ENCODE measurements at places on chromosomes 2 and 18.

DNA sequence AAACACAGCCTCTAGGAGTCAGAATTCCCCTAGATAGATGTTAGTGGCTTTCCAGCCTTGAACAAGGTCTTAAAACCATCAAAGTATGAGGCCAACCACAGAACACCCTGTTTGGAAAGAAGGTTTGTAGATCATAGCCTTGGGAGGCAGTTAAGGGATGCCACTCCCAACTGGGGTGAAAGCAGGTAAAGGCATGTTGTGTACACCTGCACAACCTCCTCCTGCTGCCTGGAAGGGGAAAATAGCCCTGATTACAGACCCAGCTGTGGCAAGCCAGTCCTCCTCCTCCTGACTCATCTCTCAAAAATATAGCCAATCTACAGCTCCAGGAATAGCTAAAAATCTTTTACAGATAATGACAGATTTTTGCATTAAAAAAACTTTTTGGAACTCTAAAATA, 108.1 kb downstream of the RBM43 start:
- DNase-seq: peak; percentile 36
- no peak overlapping the region for H3K27ac ChIP-seq
- no peak overlapping the region for H3K4me3 ChIP-seq
- no peaks in the 10 kb centered on the region for H3K27me3 ChIP-seq
- H3K36me3 ChIP-seq: no peaks in the 10 kb centered on the region

DNA sequence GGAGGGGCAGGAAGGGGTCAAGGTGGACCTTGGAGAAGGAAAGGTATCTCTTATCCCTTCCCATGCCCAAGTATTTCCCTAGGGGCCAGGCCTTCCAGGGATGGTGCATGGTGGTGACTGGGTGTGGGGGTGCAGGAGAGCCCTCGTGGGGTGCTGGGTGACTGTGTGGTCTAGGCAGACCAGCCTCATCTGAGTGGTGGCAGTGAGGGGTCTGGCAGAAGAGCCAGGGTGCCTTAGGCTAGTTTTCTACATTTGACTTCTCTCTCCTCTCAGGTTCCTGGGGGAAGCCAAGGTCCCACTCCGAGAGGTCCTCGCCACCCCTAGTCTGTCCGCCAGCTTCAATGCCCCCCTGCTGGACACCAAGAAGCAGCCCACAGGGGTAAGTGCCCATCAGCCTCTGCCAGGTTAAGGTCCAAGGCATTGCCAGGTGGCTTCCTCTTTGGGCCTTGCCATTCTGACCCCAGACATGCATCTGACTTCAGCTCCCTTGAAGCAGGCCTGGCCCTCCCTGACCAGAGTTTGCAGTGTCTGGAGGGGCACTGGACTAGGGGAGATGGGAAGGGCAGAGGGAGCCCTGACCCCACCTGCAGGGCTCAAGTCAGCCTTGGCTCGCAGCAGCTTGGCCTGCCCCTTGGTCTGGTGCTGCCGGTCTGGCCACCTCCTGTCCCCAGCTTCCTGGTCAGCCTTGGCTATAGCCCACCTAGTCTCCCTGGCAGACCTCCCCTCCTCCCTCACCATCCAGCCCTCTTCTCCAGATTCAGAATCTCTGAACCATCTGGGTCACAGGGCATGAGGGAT, 49.8 kb downstream of the DYSF start:
- no peaks in the 10 kb centered on the region for H3K36me3 ChIP-seq
- no peaks in the 10 kb centered on the region for H3K27me3 ChIP-seq
- no peak overlapping the region for H3K4me3 ChIP-seq
- H3K4me1 ChIP-seq: peaks cover 49% of the 10 kb centered on the region

DNA sequence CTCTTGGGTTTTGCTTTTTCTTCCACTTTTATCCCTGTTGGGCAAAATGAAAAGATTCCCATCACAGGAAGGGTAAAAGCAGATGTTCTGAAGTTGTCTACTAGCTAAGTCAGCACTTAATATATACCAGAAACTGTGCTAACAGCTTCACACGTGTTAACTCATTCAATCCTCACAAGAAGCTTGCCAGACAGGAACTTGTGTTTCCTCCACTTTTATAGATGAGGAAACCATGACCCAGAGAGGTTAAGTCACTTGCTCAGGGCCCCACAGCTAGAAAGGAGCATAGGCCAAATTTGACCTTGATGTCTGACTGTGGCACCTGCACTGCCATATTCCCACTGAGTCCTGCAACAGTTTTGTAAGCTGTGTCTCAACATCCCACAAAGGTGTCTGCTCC, 76.8 kb upstream of the EPC2 start:
- H3K27ac ChIP-seq: no peak overlapping the region
- no peak for DNase-seq
- no peaks in the 10 kb centered on the region for H3K36me3 ChIP-seq
- no peak overlapping the region for H3K4me3 ChIP-seq

- no peak for DNase-seq
- no peak overlapping the region for H3K27ac ChIP-seq
- no peaks in the 10 kb centered on the region for H3K27me3 ChIP-seq
- no peaks in the 10 kb centered on the region for H3K36me3 ChIP-seq
- H3K4me3 ChIP-seq: no peak overlapping the region
Measured at GRCh38 chr2:135424849-135425248, 106.2 kb downstream of the ZRANB3 start.

DNA sequence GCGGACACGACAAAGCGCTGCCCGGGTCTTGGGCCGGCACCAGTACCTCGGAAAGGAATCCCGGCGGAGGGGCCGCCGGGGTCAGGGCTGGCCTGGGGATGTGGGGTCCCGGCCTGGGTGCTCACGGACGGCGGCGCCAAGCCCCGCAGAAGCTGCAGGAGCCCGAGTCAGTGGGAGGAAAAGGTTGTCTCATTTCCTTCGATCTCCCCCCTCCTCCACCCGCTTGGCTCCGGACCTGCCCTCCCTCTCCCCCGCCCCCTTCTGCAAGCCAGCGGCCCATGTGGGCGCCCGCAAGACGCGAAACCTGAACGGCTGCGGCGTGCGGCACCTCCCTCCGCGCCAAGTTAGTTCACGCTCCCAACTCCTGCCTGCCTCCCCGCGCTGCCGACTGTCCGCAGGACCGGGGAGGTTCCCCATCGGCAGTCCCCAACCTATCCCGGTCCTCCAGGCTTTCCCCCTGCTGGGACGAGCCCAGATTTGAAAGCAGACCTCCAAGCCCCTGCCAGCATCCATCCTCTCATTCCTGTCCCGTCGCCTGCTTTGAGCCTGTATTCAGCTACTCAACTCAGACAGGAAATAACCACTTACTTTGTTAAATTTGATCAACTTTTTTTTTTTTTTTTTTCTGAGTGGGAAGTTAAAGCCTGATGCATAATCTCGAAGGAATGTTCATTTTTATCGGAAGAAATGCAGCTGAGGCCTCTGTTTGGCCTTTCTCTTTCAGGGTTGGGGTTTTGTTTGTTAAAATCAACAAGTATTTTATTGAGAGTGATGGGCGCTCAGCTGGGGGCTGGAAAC, at the start of gene EVA1A:
EVA1A (minus strand) TSS at position 172 of the 798 bp plus-strand sequence. CDS start 42,799 bp downstream, outside the sequence.
- H3K36me3 ChIP-seq: peaks cover 2% of the 10 kb centered on the region
- H3K4me1 ChIP-seq: peaks cover 26% of the 10 kb centered on the region
- no peaks in the 10 kb centered on the region for H3K27me3 ChIP-seq

DNA sequence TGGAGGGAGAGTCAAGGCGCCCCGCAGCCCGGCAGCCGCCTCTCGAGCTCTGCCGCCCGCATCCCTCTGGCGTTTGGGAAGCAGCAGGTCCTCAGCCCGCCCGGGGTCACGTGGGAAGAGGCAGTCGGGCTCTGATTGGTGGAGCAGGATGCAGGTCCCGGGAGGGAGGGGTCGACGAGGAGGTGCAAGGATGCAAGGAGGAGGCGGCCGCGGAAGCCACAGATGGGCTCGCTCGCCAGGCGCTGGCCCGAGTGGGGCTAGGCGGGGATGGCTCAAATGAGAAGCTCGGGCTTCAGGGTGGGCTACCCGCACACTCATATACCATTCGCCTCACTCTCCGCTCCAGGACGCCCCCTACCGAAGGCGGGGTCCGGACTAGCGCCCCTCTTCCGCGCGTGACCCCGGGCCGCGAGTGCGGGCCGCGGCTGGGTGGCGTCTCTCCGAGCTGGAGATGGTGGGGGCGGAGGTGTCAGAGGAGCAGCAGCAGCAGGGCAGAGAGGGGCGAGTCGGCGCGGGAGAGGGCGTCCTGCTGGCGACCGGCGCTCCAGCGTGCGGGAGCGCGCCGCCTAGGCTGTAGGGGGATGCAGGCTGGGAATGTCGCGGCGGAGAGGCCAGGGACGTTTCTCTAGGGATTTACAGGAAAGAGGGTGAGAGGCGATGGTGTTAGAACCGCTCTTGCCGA, at the start of gene TMEFF2:
TMEFF2 (minus strand) TSS at position 68 of the 682 bp plus-strand sequence. CDS start 409 bp downstream, outside the sequence.
- H3K4me1 ChIP-seq: peaks cover 12% of the 10 kb centered on the region
- peaks cover 62% of the 10 kb centered on the region for H3K27me3 ChIP-seq
- H3K27ac ChIP-seq: no peak within 1 kb of the TSS
- no peaks in the 10 kb centered on the region for H3K36me3 ChIP-seq

DNA sequence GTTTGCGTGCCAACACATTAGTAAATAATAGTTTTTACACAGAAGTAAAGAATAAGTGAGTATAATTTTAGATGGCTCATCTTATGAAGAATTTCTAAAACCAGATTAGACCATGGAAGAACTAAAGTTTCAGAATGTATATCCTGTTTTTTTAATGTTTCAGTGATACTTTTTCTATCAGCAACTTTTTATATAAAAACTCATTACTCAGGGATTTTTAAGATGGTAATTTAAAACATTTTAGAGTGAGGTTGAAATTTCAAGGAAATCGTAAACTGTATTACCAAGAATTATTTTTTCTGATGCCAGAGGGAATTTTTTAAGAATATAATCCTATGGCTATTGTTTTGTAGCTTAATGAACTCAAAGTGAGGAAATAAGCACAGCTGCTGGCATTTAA, 128.5 kb upstream of the FANCL start:
- no peak for DNase-seq
- H3K27me3 ChIP-seq: no peaks in the 10 kb centered on the region
- no peaks in the 10 kb centered on the region for H3K4me1 ChIP-seq
- no peak overlapping the region for H3K27ac ChIP-seq
- H3K36me3 ChIP-seq: no peaks in the 10 kb centered on the region

DNA sequence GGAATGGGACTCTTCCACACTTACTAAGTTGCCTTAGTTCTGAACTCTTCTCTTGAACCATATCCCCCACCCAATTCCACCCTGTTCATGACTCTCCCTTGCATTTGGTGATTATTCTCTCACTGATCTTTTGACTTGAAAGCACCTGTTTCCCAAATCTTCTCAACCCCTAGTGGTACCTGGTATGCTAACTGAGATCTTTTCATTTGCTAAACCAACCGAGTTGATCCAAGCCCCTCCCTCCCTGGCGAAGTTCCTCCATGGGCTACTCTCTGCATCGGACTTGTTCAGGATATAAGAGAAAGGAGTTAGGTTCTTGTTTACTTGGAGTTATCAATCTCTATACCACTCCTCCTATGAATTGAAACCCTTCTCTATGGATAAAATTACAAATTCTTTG, 593.5 kb downstream of the BCL11A start:
- H3K36me3 ChIP-seq: no peaks in the 10 kb centered on the region
- H3K4me3 ChIP-seq: no peak overlapping the region
- no peaks in the 10 kb centered on the region for H3K27me3 ChIP-seq
- DNase-seq: no peak

- no peak overlapping the region for H3K27ac ChIP-seq
- no peak for DNase-seq
- peaks cover 3% of the 10 kb centered on the region for H3K4me1 ChIP-seq
- H3K27me3 ChIP-seq: no peaks in the 10 kb centered on the region
Measured at GRCh38 chr2:233189025-233189424, 62.4 kb upstream of the ATG16L1 start.

- H3K27ac ChIP-seq: no peak overlapping the region
- DNase-seq: no peak
- H3K4me3 ChIP-seq: no peak overlapping the region
- H3K36me3 ChIP-seq: no peaks in the 10 kb centered on the region
- no peaks in the 10 kb centered on the region for H3K27me3 ChIP-seq
- H3K4me1 ChIP-seq: no peaks in the 10 kb centered on the region
Measured at GRCh38 chr2:58680755-58681310, 439.7 kb upstream of the FANCL start.

- H3K4me3 ChIP-seq: no peak overlapping the region
- no peak for DNase-seq
- no peaks in the 10 kb centered on the region for H3K27me3 ChIP-seq
- no peak overlapping the region for H3K27ac ChIP-seq
- no peaks in the 10 kb centered on the region for H3K36me3 ChIP-seq
Measured at GRCh38 chr2:144596073-144596871, 76.4 kb upstream of the ZEB2 start.

Data from keratinocyte (primary cell).